ENCODE measurements at places on chromosomes 12 and 14.

DNA sequence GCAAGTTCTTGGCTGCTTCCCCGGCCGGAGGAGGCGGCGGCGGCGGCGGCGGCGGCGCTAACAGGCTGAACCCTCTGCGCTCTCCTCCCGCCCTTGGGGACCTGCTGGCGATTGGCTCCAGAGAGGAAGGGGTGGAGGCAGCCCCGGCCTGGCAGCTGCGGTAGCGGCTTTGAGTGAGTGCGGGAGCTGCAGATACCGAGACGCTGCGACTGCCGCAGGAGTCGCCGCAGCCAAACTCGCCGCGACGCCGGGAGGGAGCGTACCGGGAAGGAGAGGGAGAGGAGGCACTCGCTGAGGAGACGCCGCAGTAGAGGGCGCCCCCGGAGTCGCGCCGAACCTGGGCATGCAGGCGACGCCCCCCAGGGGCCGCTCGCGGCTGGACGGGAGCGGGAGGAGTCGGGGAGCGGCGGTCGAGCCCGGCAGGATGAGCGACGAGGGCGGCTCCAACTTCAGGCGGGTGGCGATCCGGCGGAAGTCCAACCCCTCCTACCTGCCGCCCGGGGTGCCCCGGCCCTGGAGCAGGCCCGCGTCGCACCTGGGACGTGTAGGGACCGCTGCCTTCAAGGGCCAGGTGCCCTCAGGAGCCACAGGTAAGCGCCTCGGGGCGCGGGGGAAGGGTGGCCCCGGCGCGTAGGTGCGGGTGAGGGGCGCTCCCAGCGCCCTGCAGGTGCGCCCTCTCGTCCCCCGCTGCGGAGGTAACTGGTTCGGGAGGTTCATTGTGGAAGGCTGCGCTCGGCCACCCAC lies at the start of gene FGD4:
Gene FGD4 (plus strand): TSS at position 189 of the 744 bp plus-strand sequence.
- DNase-seq = peak; percentile 36

- DNase-seq = no peak
Measured at GRCh38 chr14:96090441-96091148, 51.4 kb downstream of the C14orf132 start.

DNA sequence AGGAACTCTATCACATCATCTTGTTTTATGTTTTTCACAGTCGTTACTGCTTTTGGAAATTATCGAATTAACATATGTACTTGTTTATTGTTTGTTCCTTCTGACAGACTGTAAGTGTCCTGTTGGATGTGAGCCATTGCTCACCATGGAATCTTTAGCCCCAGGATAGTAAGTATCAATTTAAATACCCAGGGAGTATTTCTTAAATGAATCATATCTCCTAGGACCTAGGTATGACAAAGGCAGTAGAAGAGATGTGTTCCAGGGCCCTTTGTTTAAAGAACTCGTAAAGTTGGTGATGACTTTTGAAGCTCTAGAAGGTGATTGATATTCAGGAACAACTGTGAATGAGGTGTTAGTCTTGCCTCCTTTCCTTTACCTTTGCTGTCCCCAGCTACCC lies 30.3 kb upstream of the STRAP start:
- DNase-seq = no peak

- no peak for DNase-seq
Measured at GRCh38 chr14:88342980-88343379, 19.9 kb upstream of the KCNK10 start.

GRCh38 chr12:74292351-74293194 lies 245.1 kb upstream of the ATXN7L3B start:
- DNase-seq = no peak

DNA sequence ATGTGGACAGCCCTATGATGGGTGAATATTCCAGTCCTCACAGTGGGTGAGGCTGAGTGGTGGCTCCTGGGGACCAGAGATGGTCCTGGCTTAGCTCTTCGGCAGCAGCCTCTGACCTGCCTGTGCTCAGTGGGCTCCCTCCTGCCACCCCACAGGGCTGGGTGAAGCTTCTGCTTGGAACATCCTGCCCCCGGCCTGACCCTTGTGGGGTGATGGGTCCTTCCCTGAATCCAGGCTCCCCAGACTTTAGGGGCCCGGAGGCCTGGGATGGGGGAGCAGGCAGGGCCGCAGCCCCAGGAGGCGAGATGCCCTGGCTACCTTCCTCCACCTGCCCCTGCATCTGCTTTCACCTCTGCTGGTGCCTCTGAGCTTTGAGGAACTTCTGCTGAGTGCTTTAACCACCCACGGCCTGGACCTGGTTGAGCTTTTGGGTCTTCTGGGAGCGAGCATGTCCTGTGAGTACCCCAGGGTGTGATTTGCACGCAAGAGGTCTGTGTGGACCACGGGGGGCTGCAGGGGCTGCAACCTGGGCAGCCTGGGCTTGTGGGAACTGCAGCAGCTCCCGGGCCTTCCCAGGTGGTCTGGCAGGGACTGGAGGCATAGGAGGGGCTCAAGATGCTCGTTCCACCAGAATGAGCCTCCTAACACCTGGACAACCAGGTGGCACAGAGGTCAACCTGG lies 159.5 kb downstream of the KIF26A start:
- no peak for DNase-seq

DNA sequence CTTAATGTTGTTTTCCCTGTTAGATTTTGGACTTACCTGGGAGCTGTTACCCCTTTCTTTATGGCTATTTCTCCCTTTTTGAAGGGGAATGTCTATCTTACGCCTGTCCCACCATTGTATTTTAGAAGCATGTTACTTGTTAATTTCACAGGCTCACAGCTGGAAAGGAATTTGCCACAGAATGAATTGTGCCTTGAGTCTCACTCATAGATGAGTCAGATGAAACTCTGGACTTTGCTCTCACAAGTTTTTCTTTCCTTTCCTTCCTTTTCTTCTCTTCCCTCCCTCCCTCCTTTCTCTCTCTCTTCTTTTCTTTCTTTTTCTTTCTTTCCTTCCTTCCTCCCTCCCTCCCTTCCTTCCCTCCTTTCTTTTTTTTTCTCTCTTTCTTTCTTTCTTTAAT lies 9.3 kb upstream of the ATF7IP start:
- no peak for DNase-seq

DNA sequence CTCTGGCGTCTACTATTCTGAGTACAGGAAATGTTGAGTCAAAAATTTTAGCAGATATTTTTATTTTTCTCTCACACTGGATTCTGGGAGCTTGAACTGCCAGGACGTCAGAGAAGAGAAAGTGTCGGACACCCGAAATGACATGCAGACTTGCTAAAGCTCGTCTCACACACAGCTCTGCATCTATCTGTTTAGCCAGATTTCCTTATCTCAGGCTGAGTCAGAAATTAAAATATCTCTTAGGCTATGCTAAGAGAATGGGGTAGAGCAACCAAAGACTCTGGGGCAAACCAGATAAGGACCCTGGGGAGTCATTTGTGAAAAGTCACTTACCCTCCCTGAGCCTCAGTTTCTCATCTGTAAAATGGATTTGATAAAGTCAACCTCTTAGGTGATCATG lies 1124.1 kb downstream of the VRK1 start:
- no peak for DNase-seq

All from stimulated activated CD4-positive, alpha-beta T cell treated with anti-CD3 and anti-CD28 coated beads, Interleukin-12 subunit alpha, Interleukin-12 subunit beta, amount 100 ng/mL, for 4 hours (primary cell).